ENCODE measurements at places on chromosomes 6 and 20. TPM values are rescaled to one million over a fixed set of nuclear protein-coding genes. Genes with fewer than 3 reads are reported as not detected.

GRCh38 chr20:19026901-19027644, 185.4 kb upstream of the SLC24A3 start:
- H3K27ac ChIP-seq = peak overlapping the region; percentile 82
- no peaks in the 10 kb centered on the region for H3K27me3 ChIP-seq
- H3K4me3 ChIP-seq = no peak overlapping the region
- DNase-seq = no peak
- no peaks in the 10 kb centered on the region for H3K36me3 ChIP-seq

DNA sequence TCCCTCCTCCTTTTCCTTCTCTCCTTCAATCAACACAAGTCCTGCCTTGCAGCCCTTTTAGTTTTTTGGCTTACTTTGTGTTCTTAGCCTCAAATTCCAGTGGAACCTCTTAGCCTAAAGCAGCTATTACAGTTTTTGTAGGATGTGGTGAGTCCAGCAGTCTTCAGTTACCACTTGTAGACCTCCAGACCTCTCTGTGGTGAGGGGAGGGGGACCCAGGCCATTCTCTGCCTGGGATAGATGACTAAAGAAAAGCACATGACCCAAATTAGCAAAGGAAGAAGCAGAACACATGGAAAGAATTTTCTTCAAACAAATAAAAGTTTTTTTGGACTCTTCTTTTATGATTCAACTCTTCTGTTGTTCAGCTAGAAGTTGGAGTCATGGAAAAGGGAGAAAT, 246.5 kb downstream of the HAO1 start:
- H3K27me3 ChIP-seq = no peaks in the 10 kb centered on the region
- no peak overlapping the region for H3K27ac ChIP-seq
- H3K4me1 ChIP-seq = no peaks in the 10 kb centered on the region
- no peaks in the 10 kb centered on the region for H3K36me3 ChIP-seq
- no peak for DNase-seq
- no peak overlapping the region for H3K4me3 ChIP-seq

GRCh38 chr6:10460096-10460495, 45.2 kb upstream of the TFAP2A start:
- DNase-seq = no peak
- H3K36me3 ChIP-seq = no peaks in the 10 kb centered on the region
- H3K27ac ChIP-seq = no peak overlapping the region
- H3K4me1 ChIP-seq = no peaks in the 10 kb centered on the region

GRCh38 chr6:91055959-91056358, 469.1 kb upstream of the MAP3K7 start:
- H3K4me3 ChIP-seq = no peak overlapping the region
- no peaks in the 10 kb centered on the region for H3K36me3 ChIP-seq
- H3K27me3 ChIP-seq = no peaks in the 10 kb centered on the region
- DNase-seq = no peak
- H3K27ac ChIP-seq = no peak overlapping the region

DNA sequence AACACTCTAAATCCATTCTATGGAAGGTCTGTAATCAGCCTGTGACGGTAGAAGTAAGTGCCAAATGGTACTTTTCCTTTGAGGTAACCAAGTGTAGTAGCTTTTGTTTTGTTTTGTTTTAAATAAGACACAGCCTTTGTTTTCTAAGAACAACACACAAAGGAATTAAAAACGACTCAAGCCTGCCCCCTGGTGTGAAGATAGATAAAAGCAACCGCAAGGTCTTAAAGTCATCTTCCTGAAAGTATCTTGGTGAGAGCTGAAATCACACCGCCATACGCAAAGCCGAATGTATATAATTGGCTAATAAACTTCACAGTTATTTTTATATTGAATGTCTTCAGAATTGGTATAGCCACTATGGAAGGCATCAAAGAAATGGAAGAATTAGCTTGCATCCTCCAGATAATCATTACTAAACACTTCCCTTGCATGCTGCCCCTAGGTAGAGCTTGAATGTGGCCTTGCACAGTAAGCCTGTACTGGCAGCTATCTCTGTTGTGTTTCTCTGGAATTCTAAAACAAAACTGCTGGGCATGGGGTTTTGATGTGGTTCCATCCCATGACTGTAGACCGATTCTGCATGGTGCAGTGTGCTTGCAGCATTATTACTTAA, 95.6 kb downstream of the LAMP5 start:
- no peaks in the 10 kb centered on the region for H3K36me3 ChIP-seq
- DNase-seq = no peak
- H3K27ac ChIP-seq = no peak overlapping the region
- no peaks in the 10 kb centered on the region for H3K27me3 ChIP-seq

DNA sequence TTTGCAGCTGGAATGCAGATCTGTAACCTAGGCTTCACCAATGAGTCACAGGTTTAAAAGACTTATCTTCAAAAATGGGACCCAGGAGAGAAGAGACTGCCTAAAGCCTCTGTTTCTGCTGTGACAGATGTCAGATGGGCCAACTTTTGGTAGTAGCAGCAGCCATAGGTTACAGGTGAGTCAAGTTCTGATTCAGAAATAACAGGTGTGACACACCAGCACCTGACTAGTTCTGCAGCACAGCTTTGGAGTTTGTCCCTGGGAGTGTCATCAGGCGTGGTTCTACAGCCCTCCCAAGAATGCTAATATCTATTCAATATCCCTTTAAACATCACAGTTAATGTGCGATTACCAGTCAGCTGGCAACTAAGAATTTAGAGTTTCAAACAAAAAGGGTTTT, 121.9 kb upstream of the BTN3A2 start:
- DNase-seq = no peak
- no peaks in the 10 kb centered on the region for H3K27me3 ChIP-seq
- no peak overlapping the region for H3K4me3 ChIP-seq
- peaks cover 4% of the 10 kb centered on the region for H3K4me1 ChIP-seq
- H3K36me3 ChIP-seq = no peaks in the 10 kb centered on the region

- no peak overlapping the region for H3K27ac ChIP-seq
- no peak overlapping the region for H3K4me3 ChIP-seq
- H3K36me3 ChIP-seq = no peaks in the 10 kb centered on the region
- no peaks in the 10 kb centered on the region for H3K4me1 ChIP-seq
Measured at GRCh38 chr6:92150553-92150952, 1268.8 kb downstream of the EPHA7 start.

GRCh38 chr6:49556429-49556837, 6.0 kb downstream of the C6orf141 start:
- no peak for DNase-seq
- no peaks in the 10 kb centered on the region for H3K27me3 ChIP-seq
- no peak overlapping the region for H3K27ac ChIP-seq
- no peaks in the 10 kb centered on the region for H3K36me3 ChIP-seq
- H3K4me1 ChIP-seq = peaks cover 3% of the 10 kb centered on the region

- no peaks in the 10 kb centered on the region for H3K36me3 ChIP-seq
- H3K27me3 ChIP-seq = no peaks in the 10 kb centered on the region
- H3K4me1 ChIP-seq = no peaks in the 10 kb centered on the region
Measured at GRCh38 chr6:153210083-153210482, 79.0 kb upstream of the RGS17 start.

DNA sequence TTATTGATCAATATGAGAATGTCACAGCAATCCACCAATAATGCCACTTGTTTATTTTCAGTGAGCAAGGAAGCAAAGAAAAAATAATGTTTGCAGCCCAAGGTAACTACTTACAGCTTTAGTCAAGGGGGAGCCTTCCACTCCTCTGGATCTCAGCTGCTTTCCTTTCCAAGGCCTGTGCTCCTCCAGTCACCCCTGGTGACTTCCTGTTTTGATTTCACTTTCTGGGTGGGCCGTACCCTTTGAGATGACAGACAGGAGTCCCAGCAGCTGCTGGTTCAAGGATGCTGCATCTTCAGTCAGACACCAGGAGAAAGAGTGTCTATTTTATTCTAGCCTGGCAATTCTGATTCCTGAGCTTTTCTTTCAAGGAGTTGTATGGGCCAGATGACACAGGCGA, 5.6 kb upstream of the VNN2 start:
- no peaks in the 10 kb centered on the region for H3K36me3 ChIP-seq
- H3K27ac ChIP-seq = no peak overlapping the region
- peaks cover 12% of the 10 kb centered on the region for H3K4me1 ChIP-seq

Gene CPXM1
- not detected for total RNA-seq

Gene OSBPL2
- total RNA-seq = 58.5 TPM

Gene ZBTB12
- not detected for total RNA-seq

Gene FILIP1
- 23.4 TPM for total RNA-seq

Gene GABRR1
- not detected for total RNA-seq

Data from thoracic aorta (tissue), 2 donors.